Upper lobe of left lung (tissue), 6 donors: ENCODE measurements at places on chromosomes 2 and 18.

DNA sequence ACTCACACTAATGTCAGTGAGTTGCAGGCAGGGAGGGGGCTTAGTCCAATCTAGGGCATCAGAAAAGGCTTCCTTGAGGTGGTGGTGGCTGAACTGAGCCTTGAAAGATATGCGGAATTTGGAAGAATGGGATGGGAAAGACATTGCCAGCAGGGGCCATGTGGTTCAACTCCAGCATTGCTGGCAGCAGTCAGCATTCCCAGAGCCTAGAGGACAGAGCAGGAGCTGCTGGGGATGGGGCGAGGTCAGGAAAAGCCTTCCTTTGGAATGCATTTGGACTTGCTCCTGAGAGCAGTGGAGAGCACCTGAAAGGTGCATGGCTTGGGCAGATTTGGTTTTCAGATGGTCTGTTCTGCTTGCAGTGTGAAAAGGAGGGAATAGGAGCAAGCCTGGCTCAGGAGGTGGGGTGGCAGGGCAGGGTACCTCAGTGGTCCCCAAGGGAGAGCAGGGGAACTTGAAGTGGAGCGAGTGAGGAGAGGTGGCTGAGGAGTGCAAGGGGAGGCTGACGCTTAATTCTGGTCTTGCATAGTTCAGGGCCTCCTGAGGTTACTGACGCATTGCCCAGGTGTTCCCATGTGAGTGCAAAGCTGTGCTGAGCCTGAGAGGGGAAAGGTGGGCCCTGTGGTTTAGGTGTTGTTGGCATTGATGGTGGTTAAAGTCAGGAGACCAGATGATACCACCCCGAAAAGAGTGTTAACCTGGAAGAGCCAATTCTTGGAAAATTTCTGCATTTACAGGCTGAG, 112.1 kb upstream of the MGAT5 start:
- no peak for DNase-seq

DNA sequence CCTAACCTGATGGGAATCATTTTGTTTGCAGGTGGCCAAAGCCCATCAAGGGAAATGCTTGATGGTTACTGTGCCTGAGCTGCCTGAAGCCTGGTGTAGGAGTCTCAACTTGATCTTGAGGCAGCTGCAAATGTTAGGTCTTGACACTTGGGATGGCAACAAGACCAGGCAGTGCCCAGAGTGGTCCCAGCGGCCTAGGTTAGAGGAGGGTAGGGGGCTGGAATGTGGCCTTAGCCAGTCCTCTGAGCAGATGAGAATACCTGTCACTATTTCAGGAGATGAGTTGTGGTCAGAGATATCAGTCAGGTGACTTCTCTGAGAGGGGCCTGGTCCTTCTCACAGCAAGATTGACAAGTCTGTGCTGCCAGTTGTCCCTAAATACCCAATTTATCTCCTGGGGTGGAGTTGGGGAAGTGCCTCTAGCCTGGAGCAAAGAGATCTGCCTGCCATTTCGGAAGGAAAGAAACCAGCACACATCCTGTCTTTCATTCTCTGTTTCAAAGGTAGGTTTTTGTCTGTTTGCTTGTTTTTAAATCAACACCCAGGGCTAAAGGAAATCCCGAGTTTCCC, 13.4 kb downstream of the SPTBN1 start:
- no peak for DNase-seq

DNA sequence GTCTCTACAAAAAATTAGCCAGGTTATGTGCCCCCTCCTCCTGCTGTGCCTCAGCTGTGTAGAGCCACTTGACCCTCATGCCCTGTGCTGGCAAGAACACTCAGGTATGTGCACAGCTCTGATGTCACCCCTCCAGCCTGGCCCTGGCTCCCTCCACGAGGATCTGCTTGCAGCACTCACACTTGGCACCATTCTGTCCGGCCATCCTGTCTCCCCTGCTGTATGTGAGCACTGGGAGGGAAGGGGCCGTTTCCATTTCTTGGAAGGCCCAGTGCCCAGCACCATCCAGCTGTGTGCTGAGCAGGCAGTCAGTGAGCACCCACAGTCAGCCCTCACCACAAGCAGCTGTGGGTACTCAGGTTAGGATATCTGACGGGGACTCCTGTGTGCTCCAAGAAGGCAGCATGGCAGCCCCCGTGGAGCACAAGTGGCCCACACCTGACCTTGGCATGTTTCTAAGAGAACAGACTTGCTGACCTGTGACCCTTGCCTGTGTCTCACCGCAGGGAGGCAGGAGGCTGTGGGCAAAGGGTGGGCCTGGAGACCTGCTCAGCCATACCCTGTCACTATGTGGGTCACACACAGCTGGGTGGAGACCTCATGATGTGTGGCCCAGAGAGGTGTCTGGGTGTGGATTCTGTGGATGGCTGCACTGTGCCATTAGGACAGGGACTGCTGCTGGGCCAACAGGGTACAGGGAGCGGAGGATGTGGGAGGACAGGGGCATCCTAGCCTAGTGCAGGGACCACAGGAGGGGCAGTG, 31.5 kb downstream of the USP34 start:
- DNase-seq: peak; percentile 8

- no peak for DNase-seq
Observed at GRCh38 chr18:23494992-23495391, 8.3 kb upstream of the RMC1 start.

GRCh38 chr2:85731606-85732005, 22.2 kb upstream of the ATOH8 start:
- DNase-seq: no peak

- no peak for DNase-seq
Observed at GRCh38 chr2:25371253-25372241, 29.8 kb upstream of the DNMT3A start.

DNA sequence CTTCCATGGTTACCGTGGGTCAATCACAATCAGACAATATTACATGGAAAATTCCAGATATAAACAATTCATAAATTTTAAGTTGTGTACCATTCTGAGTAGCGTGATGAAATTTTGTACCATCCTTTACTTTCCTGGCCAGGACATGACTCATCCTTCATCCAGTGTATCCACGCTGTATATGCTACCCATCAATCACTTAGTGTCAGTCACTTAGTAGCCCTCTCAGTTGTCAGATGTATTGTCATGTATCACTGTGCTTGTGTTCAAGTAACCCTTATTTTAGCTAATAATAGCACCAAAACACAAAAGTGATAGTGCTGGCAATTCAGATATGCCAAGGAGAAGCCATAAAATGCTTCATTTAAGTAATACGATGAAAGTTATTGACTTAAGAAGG, 282.6 kb downstream of the CPS1 start:
- no peak for DNase-seq

DNA sequence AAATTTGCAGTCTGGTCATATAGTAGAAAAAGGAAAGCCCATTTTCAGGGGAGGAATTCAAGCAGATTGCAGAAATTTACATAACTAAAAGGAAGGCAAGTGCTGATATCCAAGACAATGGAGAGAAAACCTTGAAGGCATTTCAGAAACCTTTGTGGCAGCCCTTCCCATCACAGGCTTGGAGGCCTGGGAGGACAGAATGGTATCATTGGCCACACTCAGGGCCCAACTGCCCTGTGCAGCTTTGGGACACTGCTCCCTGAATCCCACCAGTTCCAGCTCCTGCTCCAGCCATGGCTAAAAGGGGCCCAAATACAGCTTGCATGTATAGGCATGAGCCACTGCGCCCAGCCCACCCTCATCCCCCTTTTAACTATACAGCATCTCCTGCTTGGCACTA, 81.1 kb upstream of the NYAP2 start:
- no peak for DNase-seq

DNA sequence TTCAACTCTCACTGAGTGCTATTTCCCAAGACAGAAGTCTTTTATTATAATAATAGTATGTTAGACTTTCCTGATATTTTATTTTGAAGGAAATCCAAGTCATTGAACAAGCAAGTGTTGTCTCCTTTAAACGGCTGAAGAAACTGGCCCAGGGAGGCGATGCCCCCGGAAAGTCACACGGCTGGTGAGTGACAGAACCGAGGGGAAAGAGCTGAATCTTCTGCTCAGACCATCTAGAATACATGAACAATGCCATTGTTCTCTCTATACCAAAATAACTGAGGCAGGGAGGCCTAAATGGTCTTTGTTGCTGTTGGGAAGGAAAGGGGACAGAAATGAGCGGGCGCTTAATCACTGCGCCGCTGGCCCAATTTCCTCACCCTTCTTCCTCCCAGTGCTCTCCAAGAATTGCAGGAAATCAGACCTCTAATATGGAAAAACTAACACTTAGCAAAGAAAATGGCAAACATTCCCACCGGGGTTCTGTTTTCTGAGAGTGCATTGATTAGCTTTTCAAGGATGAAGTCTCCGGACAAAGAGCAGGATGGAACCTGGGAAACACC, 101.5 kb downstream of the KLF7 start:
- DNase-seq: no peak

DNA sequence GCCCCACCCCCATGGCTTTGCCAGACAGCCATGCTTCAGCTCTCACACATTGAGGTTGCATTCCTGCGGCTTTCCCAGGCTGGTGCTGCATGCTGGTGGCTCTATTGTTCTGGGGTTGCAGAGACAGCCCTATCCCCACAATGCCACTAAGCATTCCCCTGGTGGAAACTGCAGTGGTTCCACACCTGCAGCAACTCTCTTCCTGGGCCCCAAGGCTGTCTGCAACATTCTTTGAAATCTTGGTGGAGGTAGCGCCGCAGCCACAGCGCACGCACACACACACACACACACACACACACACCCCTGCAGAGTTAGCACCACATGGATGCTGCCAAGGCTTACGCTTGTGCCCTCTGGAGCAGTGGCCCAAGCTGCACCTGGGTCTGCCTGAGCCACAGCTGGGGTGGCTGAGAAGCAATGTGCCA, 21.4 kb downstream of the SFXN5 start:
- DNase-seq: no peak

GRCh38 chr2:204353823-204354222, 191.5 kb upstream of the PARD3B start:
- no peak for DNase-seq

- no peak for DNase-seq
Observed at GRCh38 chr2:44245083-44245861, 30.0 kb upstream of the SLC3A1 start.

GRCh38 chr18:79903071-79903635, 48.3 kb downstream of the SLC66A2 start:
- peak; percentile 63 for DNase-seq

DNA sequence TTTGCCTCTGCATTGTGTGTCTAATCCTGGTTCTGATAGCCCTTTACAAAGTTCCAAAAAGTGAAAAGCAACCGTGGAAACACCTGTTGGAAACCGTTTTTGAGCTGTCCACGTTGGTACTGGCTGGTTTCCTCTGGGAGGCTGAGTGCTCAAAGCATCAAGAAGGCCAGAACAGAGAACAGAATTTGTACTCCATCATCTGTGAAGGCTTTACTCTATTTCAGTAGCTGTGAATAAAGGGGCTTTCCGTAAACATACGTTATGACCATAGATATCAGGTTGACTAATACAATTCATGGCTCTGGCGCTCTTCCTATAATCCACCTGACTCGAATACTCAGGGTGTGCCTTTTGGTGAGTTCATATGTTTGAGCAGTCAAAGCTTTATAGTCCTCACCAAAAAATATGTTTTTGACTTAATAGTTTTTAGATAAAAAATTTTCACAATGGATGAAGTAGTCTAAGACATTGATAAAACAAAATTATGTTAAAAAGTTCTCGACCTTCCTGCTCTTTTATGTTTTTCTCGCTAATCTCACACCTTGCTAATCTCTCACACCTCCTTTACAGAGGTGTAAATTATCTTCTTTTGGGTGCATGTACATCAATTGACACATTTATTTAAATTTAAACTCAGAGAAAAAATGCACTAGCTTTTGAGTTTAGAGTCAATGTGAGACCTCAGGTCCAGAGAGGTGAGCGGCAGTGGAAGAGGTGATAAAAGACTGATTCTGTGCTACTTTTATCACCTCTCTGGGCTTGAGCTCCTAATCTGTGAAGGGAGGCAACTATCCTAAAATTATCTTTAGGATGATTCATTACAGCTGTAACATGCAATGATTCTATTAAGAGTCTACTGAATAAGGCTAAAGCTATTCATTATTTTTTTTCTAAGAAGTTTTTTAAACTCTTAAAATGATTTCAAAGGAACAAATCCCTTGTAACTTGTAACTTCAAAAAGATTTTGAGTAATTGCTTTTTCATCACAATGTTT, 65.3 kb downstream of the CXCR4 start:
- DNase-seq: no peak

DNA sequence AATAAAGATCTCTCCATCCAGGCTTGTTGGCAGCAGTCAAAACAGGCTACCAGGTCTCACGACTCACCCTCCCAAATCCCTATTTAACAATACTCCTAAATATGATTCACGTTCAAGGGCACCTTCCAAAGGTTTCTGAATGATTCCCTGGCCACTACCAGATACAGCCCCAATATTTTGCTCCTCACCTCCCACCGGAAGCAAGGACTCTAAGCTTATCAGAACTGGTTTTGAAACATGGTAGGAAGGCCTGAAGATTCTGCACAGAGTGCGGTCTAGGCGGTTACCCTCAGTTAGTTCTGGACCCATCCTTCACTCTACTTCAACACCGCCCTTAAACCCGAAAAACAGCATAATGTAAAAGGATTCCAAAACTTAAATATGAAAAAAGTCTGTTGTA, 5.2 kb downstream of the PPP4R1 start:
- DNase-seq: no peak

- DNase-seq: no peak
Observed at GRCh38 chr2:181396256-181397123, 60.7 kb upstream of the ITGA4 start.

DNA sequence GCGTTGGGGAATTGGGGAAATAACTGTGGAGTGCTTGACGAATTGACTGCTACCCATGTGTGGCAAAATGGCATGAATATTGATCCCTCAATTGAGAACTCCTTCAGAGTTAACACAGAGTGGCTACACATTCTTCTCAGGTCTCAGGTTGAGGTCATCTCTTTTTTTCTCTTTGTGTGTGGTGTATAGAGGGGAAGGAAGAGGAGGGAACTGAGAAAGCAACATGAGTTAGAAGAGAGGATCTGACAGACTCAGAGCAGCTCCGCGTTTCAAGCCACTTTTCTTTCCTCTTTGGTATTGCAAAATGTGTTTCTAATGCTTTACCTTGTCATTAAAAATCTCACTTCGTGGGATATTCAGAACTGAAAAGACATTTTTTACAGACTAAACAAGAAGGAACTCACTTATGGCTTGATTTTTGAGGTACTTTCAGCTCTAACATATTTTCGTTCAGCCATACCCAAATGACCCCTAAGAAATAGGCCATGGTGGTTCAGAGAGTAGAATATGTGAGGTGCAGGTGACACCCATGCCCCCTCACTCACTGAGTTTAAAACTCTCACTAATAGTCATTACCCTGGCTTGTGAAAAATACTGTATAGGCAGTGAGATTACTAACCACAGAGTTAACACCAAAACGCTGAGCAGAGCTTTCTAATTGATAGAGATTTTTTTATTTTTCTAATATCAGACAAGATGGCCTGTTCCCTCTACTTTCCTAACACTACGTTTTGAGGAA, 22.5 kb downstream of the STAT4 start:
- no peak for DNase-seq

DNA sequence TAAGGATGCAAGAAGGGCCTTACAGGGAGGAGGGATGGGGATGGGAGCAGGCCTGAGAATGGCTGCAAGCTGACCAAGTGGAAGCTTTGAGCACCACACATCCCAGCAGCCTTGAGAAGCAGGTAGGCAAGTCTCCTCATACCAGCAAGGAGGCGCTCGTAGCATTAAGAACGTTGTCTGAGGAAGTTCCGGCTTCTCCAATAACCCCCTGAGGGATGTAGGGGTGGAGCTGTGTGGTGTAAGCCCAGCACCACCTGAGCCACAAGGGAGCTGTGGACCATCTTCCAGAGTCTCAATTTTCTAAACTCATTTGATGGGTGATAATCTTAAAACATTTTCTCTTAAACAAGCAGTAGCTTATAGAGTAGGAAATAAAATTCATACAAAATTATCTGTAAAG, 50.6 kb downstream of the ST3GAL5 start:
- no peak for DNase-seq

- DNase-seq: no peak
Observed at GRCh38 chr2:77013457-77013856, 508.7 kb downstream of the LRRTM4 start.
